MCF 10A (cell line): ENCODE measurements at places on chromosomes 12 and 14.

DNA sequence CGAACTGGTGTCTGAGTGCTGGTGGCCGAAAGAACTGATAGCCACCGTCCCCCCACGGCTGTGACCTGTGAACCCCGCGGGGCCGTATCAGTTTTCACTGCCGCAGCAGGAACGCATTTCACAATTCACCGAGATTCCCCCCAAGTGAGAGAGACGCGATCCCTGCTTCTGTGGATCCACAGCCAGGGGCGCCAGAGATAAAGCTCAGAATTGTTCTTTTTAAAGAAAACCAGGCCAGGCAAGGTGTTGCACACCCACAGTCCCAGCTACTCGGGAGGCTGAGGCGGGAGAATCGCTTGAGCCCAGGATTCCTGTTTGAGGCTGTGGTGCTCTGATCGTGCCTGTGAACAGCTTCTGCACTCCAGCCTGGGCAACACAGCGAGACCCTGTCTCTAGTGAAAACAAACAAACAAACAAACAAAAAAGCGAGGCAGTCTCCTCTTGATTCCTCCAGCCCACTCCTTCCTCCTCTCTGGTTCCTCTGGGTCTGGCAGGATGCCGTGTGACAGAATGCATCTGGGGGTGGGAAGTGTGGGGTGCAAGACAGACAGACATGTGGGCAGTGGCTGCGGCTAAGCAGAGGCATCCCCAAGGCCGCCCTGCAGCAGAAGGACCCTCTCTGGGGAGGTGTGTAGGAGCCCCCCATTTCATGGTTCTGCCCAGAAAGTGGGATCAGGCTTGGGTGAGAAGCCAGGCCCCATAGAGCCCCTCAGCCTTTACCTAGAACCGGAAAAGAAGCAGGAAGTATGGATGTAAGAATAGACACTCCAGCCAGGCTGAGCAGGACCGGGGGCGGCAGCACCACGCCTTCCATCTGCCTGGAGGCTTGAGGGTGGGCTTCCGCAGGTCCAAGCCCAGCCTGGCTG, 39.2 kb upstream of the PPP1R13B start:
- H3K36me3 ChIP-seq = no peaks in the 10 kb centered on the region
- no peaks in the 10 kb centered on the region for H3K27me3 ChIP-seq
- H3K27ac ChIP-seq = no peak overlapping the region
- H3K4me3 ChIP-seq = no peak overlapping the region

GRCh38 chr12:15638231-15638630, 151.0 kb downstream of the EPS8 start:
- peaks cover 32% of the 10 kb centered on the region for H3K36me3 ChIP-seq
- peak overlapping the region; percentile 80 for H3K27ac ChIP-seq
- H3K4me1 ChIP-seq = peaks cover 20% of the 10 kb centered on the region
- no peak overlapping the region for H3K4me3 ChIP-seq
- DNase-seq = no peak

- peaks cover 22% of the 10 kb centered on the region for H3K4me1 ChIP-seq
- H3K27me3 ChIP-seq = no peaks in the 10 kb centered on the region
- peak; percentile 49 for DNase-seq
- H3K27ac ChIP-seq = peak overlapping the region; percentile 99
These were observed 745 bp downstream of the CAND1 start for GRCh38 chr12:67269633-67270573.

DNA sequence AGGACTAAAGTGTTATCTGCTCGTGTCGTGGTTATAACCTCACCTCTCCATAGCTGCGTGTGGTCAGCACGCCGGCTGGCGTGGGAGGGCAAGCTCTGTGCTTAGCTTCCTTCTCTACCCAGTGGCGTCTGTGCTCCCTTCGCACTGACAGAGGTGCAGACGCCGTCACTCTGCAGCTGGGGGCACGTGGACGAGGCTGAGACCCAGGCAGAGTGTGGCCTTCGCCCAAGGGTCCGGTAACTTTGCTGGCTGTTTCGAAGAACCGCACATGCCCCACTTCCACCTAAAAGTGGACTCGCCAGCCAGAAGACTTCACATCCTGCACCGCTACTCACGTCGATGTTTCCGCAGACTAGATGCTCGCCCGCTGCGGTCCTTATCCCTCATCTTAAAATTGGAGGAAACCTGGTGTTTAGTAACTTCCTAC, 35.9 kb upstream of the DYNC1H1 start:
- no peaks in the 10 kb centered on the region for H3K4me1 ChIP-seq
- no peak overlapping the region for H3K4me3 ChIP-seq
- no peak for DNase-seq
- no peaks in the 10 kb centered on the region for H3K27me3 ChIP-seq
- H3K27ac ChIP-seq = no peak overlapping the region

GRCh38 chr12:114192549-114192948, 213.4 kb downstream of the TBX5 start:
- peaks cover 73% of the 10 kb centered on the region for H3K27me3 ChIP-seq
- peaks cover 5% of the 10 kb centered on the region for H3K4me1 ChIP-seq
- H3K4me3 ChIP-seq = no peak overlapping the region
- H3K36me3 ChIP-seq = no peaks in the 10 kb centered on the region
- H3K27ac ChIP-seq = no peak overlapping the region
- DNase-seq = no peak

DNA sequence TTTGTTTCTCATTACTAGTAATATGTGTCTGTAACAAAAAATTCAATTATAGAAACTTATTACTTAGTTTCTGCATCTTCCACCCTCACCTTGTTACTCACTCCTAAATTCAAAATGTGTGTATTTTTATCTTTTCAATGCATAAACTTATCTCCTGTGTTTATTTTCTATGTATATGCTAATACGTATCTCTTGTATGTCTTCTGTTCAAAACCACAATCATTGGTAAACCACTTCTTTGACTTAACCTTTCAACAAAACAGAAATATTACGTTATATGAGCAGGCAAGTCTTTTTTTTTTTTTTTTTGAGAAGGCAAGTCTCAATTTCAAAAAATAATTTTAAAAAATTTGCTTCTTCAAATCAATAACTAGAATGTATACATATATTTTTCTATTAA, 39.2 kb upstream of the RPH3A start:
- H3K4me1 ChIP-seq = no peaks in the 10 kb centered on the region
- no peak for DNase-seq
- H3K4me3 ChIP-seq = no peak overlapping the region
- no peak overlapping the region for H3K27ac ChIP-seq

GRCh38 chr14:32707742-32708500, 230.8 kb upstream of the NPAS3 start:
- H3K36me3 ChIP-seq = no peaks in the 10 kb centered on the region
- no peak for DNase-seq
- no peak overlapping the region for H3K4me3 ChIP-seq

DNA sequence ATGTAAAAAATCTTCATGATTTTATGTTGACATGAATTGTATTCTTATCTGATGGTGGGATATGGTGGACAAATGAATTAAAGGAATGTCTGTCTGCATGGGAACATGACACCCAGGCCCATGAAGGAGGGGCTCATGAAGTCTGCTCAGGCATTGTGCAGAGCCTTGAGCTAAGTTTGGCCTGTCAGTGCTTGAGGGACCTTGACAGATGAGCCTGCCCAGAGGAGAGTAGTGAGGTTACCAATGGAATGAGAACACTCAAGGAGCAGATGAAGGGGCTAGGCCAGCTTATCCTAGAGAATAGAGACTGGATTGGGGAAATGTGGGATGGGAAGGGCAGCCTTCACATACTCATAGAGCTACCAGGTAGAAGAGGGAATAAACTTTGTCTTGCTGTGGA, 68.8 kb downstream of the TMX1 start:
- no peak for DNase-seq
- no peak overlapping the region for H3K4me3 ChIP-seq
- peaks cover 8% of the 10 kb centered on the region for H3K4me1 ChIP-seq
- H3K27ac ChIP-seq = no peak overlapping the region
- no peaks in the 10 kb centered on the region for H3K36me3 ChIP-seq

GRCh38 chr12:96063046-96063445, 27.7 kb upstream of the LTA4H start:
- no peaks in the 10 kb centered on the region for H3K36me3 ChIP-seq
- no peak overlapping the region for H3K4me3 ChIP-seq
- DNase-seq = peak; percentile 38
- H3K27ac ChIP-seq = no peak overlapping the region

- H3K4me1 ChIP-seq = no peaks in the 10 kb centered on the region
- DNase-seq = no peak
- H3K27me3 ChIP-seq = peaks cover 57% of the 10 kb centered on the region
These were observed 293.4 kb downstream of the NPAS3 start for GRCh38 chr14:33232031-33232430.

DNA sequence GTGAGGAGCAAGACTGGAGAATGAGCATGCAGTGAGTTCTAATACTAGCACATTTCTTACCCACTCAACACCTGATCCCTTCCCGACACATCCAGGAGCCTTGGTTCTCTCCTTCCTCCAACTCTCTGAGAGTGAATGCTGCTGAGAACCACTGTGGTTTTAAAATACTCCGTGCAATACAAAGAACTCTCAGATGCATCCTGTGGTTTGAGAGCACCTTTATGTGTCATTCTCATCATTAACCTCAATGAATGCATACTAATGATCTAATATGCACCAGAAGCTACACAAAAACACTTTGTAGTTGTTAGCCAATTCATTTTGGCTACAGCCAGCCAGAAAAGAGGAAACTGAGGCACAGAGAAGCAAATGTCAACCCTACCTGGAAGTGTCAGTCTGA, 87.6 kb downstream of the GALNT8 start:
- no peaks in the 10 kb centered on the region for H3K4me1 ChIP-seq
- no peak overlapping the region for H3K4me3 ChIP-seq
- no peak overlapping the region for H3K27ac ChIP-seq
- H3K36me3 ChIP-seq = no peaks in the 10 kb centered on the region
- no peak for DNase-seq

- H3K4me1 ChIP-seq = peaks cover 9% of the 10 kb centered on the region
- H3K27ac ChIP-seq = no peak overlapping the region
- H3K36me3 ChIP-seq = no peaks in the 10 kb centered on the region
- H3K27me3 ChIP-seq = peaks cover 23% of the 10 kb centered on the region
- DNase-seq = peak; percentile 88
- H3K4me3 ChIP-seq = no peak overlapping the region
These were observed 67.2 kb downstream of the CCDC92 start for GRCh38 chr12:123905319-123905925.

- no peaks in the 10 kb centered on the region for H3K36me3 ChIP-seq
- peaks cover 19% of the 10 kb centered on the region for H3K4me1 ChIP-seq
- H3K27ac ChIP-seq = no peak overlapping the region
- peaks cover 22% of the 10 kb centered on the region for H3K27me3 ChIP-seq
- DNase-seq = no peak
These were observed 1.8 kb upstream of the CCDC198 start for GRCh38 chr14:57495416-57495815.

DNA sequence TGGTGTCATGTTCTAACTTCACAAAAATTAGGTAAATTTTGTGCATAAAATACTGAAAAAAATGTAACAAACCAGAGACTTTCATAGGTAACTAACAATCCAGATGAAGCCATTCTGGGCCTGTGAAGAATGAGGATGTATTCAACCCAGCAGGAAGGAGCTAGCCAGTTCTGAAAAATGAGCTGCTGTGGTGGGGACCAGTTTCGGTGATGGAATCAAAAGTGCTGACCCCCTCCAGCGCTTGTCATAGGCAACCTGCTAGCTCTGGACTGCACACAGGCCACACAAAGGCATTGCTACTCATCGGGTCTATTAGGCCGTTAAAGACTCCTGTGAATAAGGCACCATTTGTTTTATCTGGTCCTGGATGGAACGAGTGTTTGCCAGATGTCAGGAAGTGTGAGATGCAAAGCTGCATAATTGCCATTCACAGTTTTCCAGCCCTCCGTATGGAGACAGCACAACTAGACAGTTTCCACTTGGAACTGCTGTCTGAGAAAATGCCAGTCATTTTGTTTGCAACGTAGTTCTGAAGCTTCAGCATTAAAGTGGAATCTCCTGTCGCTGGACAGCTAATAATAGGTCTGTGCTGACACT, 3.3 kb upstream of the RIMBP2 start:
- H3K4me3 ChIP-seq = no peak overlapping the region
- no peak for DNase-seq
- H3K36me3 ChIP-seq = no peaks in the 10 kb centered on the region
- H3K4me1 ChIP-seq = peaks cover 7% of the 10 kb centered on the region

DNA sequence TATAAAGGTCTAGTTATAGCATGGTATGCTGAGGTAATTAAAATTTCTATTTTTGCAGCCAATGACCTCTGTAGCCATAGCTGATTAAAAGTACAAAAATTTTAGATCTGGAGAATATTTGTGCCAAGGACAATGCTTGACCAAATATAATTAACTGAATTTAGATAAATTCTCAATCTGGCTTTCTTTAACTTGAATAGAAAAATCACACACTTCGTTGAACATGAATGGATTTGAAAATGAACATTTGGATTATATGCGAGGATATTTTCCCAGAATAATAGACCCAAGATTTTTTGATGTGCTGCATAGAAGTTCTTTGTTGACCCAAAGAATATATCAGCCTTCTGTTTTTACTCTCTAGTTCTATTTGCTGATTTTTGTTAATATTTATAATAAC, 38.4 kb upstream of the G2E3 start:
- peaks cover 9% of the 10 kb centered on the region for H3K27me3 ChIP-seq
- DNase-seq = no peak
- no peak overlapping the region for H3K4me3 ChIP-seq
- no peak overlapping the region for H3K27ac ChIP-seq
- H3K36me3 ChIP-seq = no peaks in the 10 kb centered on the region

GRCh38 chr12:104506676-104507401, 50.1 kb downstream of the CHST11 start:
- DNase-seq = no peak
- no peak overlapping the region for H3K27ac ChIP-seq
- H3K4me3 ChIP-seq = no peak overlapping the region
- no peaks in the 10 kb centered on the region for H3K27me3 ChIP-seq
- no peaks in the 10 kb centered on the region for H3K36me3 ChIP-seq

- H3K4me3 ChIP-seq = no peak overlapping the region
- DNase-seq = peak; percentile 34
- H3K27ac ChIP-seq = no peak overlapping the region
- H3K36me3 ChIP-seq = no peaks in the 10 kb centered on the region
These were observed 597.3 kb downstream of the NRXN3 start for GRCh38 chr14:78767436-78767835.

DNA sequence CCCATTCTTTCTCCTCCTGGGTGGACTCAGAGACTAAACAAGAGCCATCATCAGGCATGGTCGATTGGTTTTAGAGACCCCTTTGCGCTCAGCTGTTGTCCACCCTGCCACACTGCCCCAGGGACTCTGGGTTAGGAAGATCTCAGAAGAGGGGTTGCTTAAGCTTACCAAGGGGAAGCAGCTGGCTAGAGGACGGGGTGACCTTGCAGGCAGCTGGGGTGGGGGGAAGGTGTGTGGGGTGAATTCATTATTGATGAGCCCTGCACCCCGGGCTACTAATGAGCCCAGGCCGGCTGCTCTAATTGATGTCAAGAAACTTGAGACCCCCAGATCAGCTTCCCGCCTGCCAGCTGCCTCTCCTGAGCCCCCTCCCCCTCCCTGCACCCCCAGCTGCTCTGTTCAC, 8.7 kb upstream of the ZNF385A start:
- H3K4me3 ChIP-seq = no peak overlapping the region
- no peaks in the 10 kb centered on the region for H3K27me3 ChIP-seq
- peak overlapping the region; percentile 31 for H3K27ac ChIP-seq

- DNase-seq = no peak
- H3K4me1 ChIP-seq = peaks cover 29% of the 10 kb centered on the region
- H3K27me3 ChIP-seq = no peaks in the 10 kb centered on the region
- H3K36me3 ChIP-seq = peaks cover 6% of the 10 kb centered on the region
These were observed 187.2 kb downstream of the PRKD1 start for GRCh38 chr14:29740491-29740890.

GRCh38 chr12:131378176-131378842, 332.6 kb upstream of the SFSWAP start:
- H3K4me1 ChIP-seq = no peaks in the 10 kb centered on the region
- no peak overlapping the region for H3K4me3 ChIP-seq
- H3K27ac ChIP-seq = no peak overlapping the region
- DNase-seq = no peak
- H3K36me3 ChIP-seq = no peaks in the 10 kb centered on the region
